ENCODE measurements at places on chromosomes 5 and 9.

GRCh38 chr9:91177661-91178280 lies 183.9 kb downstream of the AUH start:
- DNase-seq, result no peak

GRCh38 chr5:86689103-86689729 lies 71.5 kb downstream of the COX7C start:
- no peak for DNase-seq

DNA sequence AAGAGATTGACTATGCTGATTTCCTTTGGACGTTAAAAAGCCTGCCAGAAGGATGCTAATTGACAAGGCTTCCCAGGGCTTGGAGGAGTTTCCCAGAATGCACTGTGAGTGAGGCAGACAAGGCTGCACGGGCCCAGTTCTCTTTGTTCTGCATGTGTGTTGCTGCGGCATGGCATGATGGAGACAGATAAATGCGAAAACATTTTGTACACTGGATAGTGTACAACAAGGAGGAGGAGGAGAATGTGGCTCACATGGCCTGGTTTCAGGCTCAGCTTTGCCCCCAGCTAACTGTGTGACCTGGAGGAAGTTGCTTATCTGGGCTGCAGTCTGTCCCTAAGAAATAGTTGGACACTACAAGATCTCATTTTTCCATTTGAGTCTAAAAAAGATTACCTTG lies 135.5 kb upstream of the CPEB4 start:
- no peak for DNase-seq

DNA sequence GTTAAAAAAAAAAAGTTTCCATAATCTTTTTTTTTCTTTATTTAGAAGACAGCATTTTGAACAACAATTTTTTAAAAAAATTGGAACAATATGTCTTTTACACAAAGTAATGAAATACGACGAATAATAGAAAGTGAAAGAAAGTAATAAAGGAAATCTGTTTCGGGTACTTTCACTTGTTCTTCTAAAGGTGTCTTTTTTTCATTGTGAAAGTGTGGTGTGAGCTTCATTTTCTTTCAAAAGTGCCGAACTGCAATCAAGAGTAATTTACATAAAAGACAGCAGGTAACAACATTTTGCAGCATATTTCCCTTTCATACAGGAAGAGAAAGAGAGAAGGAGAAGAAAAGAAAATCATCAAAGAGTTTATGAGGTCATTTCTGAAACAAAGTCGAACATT lies 159.7 kb upstream of the CDH12 start:
- no peak for DNase-seq

DNA sequence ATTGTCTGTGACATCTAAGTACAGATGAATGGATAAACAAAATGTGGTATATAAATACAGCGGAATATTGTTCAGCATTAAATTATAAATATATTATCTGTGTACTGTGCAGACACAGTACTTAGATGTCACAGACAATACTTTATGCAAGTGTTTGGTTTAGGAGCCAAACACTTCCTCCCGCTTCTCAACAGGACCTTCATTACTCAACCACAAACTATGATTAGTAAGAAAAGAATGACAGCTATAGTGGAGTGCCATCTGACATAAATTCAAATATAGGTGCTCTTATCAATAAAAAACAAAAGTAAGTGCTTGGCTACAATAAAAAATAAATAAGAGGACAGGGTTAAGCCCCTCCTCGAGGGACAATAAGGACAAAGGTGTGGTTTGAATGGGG lies 38.9 kb upstream of the STX17 start:
- DNase-seq, result peak; percentile 12

- no peak for DNase-seq
These were observed 83.4 kb downstream of the ADRB2 start for GRCh38 chr5:148909766-148910165.

DNA sequence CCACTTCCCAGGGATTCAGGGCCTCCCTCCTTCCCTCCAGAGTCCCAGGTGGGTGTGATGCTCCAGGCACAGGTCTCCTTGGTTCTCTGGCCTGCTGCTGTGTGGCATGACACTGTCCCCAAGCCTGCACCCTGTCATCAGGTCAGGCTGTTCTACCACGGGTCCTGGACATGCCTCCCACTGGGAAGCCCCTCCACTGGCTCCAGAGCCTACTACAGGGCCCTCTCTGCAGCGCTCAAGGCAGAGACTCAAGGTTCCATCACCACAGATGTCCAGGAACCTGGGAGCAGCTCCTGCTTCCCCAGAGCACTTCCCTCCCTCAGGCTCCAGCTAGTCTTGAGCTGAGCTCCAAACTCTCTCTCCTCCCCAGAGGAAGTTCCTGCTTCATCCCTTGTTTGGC lies 237.3 kb downstream of the PBX3 start:
- DNase-seq, result no peak

GRCh38 chr5:97074859-97075489 lies 67.4 kb downstream of the LIX1 start:
- DNase-seq, result no peak

- DNase-seq, result no peak
These were observed 60.4 kb upstream of the TMED7 start for GRCh38 chr5:115686051-115686737.

GRCh38 chr5:170368586-170368985 lies 20.6 kb downstream of the KCNMB1 start:
- no peak for DNase-seq

GRCh38 chr5:39455645-39456044 lies 30.9 kb upstream of the DAB2 start:
- DNase-seq, result no peak

DNA sequence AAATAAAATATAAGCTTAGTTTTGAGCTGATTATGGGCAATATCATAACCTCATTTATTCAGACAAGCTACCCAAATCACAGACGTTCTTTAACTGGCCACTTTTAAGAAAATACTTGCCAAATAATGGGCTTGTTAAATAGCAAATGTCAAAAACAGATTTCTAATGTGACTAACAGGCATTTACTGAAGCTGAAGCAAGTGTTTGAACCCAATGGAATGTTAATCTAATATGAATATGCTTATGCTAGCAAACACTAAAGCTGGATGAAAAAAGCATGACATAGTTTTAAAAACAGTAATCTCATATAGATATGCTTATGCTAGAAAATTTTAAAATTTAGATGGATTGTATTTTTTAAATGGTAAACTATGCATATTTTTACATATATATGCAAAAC lies 411.6 kb upstream of the PTGER4 start:
- no peak for DNase-seq

DNA sequence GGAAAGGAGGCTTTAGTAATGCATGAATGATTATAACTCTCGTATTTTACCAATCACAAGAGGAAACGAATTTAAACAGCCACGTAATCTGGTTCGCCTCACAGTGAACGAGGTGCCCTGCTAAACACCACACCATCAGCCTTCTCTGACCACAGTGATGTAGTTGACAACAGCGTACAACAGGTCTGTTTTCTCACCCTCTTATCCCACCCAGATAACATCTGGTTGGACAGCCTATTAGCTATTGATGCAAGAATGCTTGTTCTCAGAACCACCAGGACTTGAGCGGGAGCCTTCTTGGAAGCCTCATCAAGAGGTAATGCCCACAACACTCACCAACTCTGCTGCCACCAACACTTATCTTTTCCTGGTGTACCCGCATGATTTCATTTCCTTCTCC lies 23.3 kb downstream of the SLC1A3 start:
- no peak for DNase-seq

DNA sequence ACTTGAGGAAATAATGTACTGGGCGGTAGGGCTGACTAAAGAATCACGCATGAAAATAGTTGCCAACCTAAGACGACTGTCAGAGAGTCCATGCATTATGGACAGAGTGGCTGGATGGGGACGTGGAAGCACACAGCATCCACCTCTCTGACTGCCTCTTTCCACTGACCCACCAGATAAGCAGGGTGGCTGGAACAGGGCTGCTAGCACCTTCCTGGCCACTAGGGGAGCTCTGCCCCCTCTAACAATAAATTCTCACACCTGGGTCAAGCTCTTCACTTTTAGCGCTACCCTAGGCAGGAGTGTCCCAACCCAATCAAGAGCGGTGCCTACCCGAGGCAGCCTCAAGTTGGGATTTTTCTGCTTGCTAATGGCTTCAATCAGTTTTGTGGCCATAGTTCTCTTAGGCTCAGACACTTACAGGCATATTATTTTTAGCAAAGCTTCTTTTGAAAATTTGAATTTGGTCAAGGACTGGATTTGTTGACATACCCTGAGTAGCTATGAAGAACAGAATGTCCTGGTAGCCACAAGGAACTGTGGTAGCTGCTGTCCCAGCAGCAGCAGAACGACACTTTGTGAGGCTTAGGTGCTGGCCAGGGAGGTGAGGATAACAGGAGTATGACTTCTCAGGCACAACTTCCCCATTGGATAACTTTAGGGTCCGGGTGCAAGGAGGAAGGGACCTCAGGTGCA lies 6.9 kb upstream of the TPM2 start:
- DNase-seq, result peak; percentile 34

DNA sequence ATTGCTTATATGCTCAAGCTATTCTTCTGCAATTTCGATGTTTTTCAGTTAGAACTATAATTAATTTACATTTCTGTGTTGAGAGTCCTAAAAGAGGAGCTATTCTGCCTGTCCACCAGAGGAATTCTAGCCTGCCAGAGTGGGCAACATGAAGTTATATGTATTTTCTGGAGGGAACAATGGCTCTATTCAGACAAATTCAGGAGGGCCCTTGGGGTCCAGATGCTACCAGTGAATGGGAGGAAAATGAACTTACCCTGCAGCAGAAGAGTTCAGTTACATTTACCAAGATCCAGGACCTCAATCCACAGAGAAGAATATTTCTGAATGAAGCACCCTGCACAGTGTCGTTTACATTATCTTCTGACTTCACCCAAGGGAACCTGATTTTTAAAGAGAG lies 80.7 kb downstream of the ITGA1 start:
- DNase-seq, result no peak

DNA sequence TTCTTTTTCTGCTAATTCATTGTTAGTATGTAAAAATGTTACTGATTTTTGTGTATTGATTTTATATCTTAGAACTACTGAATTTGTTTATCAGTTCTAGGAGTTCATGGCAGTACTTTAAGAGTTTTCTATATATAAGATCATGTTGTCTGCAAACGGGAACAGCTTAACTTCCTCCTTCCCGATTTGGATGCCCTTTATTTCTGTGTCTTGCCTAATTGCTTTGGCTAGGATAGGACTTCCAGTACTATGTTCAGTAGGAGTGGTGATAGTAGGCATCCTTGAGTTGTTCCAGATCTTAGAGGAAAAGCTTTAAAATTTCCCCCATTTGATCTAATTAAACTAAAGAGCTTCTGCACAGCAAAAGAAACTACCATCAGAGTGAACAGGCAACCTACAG lies 20.1 kb downstream of the RCL1 start:
- no peak for DNase-seq

DNA sequence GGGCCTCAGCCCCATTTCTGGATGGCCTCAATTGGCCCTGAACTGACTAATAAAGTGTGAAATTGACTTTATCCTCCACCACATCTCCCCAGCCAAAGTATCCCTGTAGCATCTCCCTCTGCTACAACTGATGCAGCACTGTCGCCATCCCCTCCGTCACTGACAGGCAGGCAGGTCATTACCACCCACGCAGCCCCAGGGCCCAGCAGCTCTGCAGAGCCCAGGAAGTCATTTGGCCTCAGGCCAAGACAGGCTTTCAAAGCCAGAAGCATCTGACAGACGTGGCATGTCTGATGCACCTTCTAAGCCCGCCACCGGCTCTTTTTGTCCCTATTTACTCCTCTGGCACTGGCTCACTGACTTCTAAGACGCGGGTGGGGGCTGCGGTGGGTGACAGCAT lies 65.3 kb downstream of the ARHGEF37 start:
- DNase-seq, result no peak

DNA sequence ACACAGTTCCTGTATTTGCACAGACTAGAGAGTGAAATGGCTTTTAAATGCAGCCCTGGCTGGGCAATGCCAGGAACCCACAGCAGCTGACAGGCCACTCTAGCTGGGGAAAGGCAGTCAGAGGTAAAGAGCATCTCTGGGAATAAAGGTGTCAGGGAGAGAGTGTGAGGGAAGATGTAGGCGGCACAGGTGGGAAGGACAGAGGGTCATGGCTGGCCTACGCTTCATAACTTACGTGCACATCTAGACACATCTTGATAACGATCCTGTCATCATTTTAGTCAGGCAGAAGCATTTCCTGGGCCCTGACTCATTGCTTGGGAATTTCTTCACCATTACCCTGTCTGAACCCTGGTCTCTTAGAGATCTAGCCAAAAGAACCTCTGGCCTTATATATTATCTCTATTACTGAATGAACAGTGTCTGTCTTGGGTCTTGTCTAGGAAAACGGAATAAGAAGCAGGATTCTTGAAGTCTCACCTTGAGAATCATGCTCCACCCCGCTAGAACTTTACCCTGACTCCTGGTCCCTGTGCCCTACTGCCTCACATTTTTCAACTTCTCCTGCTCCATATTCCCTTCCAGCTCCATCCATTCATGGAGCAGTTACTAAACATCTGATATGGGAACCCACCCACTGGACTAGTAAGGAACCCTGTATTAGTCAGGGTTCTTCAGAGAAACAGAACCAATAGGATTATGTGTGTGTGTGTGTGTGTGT lies 106.4 kb upstream of the ELL2 start:
- no peak for DNase-seq

DNA sequence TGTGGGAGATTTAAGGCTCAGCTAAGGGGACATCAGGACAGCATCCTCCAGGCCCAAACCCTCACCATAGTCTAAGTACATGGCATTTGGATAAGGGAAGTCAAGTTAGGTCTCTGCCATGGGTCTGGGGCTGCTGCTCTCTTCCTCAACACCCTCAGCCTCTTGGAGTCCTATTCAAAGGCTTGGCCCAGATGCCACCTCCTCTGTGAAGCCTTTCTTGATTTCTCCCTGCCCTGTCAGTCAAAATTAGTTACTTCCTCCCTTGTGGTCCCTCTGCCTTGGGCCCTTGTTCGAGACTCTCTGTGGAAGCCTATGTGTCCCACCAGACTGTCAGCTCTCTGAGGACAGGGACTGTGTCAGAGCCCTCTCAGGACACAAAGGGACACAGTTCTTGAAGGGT lies 17.7 kb upstream of the DAB2IP start:
- no peak for DNase-seq

- DNase-seq, result no peak
These were observed 266.0 kb downstream of the DTWD2 start for GRCh38 chr5:118722122-118723020.

- DNase-seq, result no peak
These were observed 133.7 kb downstream of the PRELID2 start for GRCh38 chr5:145701404-145701803.

GRCh38 chr5:57676222-57677098 lies 193.8 kb upstream of the ACTBL2 start:
- DNase-seq, result no peak

- DNase-seq, result no peak
These were observed 228.1 kb upstream of the NR4A3 start for GRCh38 chr9:99593610-99594009.

DNA sequence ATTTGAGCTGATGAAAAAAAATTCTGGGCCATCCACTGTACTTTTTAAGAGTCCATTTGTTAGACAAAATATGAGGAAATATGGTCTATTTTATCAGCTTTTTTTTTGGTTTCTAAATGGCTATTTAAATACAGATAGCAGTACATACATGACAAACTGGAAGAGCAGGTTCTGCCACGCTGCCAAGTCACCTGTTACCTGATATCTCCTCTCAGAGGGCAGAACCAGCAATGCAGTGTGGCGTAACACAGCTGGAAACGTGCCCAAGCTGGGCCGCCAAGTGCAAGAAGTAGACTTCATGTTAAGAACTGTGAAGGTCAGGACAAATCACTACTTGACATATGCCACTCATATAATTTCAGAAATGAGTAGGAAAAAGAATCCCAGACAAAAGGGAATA lies 8.1 kb downstream of the MCIDAS start:
- peak; percentile 93 for DNase-seq

GRCh38 chr5:169190849-169191248 lies 110.1 kb downstream of the SLIT3 start:
- DNase-seq, result no peak

- DNase-seq, result no peak
These were observed 162.9 kb downstream of the NXNL2 start for GRCh38 chr9:88697764-88698432.

Measured in NCI-H2029 treated with DMSO at 0.1 percent for 48 hours (cell line).